ENCODE measurements at places on chromosomes 11 and 22.
A peak's percentile ranks its signal among the peaks of the same experiment; 100 is the strongest.

DNA sequence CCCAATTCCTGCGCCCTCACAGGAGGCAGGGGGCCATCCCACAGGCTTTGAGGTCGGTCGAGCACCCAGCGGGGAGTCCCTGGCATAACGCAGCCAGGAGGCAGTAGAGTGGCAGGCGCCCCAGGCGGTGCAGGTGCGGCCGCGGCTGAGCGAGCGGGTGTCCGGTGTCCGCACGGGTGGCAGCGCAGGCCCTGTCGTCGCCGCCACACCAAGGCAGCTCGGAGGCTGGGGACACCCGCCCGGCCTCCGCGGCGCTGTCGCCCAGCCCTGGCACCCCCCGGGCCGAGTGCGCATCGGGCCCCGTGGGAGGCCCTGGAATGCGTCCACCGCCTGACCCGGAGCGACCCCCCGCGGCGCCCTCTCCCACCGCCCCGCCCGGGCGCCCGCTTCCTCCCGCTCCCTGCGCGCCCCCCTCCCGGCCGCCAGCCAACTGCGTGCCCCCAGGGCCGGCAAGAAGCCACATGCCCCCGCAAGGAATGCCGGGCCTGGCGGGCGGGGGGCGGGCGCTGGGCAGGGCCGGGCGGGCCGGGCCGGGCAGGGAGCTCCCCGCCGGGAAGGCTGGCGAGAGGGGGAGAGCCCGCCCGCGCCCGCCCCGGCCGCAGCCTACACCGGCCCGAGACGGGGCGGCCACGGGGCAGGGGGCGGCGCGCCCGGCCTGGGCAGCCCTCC lies 33.9 kb downstream of the PRDM11 start:
- DNase-seq = peak; percentile 52

- DNase-seq = no peak
Measured at GRCh38 chr11:32396991-32397390, 38.3 kb downstream of the WT1 start.

GRCh38 chr11:60905047-60905446 lies 1.3 kb downstream of the PRPF19 start:
- no peak for DNase-seq

- DNase-seq = no peak
Measured at GRCh38 chr11:14119357-14119756, 156.8 kb downstream of the SPON1 start.

DNA sequence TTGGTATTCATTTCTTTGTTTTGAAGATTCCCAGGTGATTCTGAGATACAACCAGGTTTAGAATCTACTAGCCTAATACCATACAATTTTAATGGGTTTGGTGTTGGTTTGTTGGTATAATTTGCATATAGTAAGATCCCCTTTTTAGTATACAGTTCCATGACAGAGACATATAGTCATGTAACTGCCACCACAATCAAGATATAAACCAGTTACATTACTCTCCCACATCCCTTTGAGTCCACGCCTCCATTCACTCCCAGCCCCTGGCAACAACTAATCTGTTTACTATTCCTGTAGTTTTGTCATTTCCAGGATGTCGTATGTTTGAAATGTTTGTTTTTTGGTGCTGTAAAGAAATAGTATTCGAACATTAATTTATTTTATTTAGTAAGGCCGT lies 4.3 kb downstream of the ASRGL1 start:
- no peak for DNase-seq

DNA sequence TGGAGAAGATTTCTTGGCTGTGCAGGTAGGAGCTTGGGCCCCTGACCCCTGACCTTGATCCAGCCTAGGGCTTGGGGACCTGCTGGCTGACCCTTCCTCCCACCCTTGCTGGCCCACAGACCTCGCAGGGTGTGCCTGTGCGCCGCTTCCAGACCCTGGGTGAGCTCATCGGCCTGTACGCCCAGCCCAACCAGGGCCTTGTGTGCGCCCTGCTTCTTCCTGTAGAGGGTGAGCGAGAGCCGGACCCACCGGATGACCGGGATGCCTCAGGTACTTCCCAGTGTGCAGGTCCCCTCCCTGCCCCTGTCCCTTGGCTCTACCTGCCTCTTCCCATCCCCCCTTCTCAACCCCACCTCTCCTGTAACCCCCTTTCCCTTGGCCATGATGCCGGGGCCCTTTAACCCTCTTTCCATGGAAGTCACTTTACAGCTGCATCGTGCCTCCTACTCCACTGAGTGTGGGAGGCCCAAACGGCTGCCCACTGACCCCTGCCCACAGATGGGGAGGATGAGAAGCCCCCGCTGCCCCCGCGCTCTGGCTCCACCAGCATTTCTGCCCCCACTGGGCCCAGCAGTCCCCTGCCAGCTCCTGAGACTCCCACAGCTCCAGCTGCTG lies 3.8 kb downstream of the INPPL1 start:
- DNase-seq = no peak

- no peak for DNase-seq
Measured at GRCh38 chr22:48742191-48742555, 1085.5 kb downstream of the BRD1 start.

DNA sequence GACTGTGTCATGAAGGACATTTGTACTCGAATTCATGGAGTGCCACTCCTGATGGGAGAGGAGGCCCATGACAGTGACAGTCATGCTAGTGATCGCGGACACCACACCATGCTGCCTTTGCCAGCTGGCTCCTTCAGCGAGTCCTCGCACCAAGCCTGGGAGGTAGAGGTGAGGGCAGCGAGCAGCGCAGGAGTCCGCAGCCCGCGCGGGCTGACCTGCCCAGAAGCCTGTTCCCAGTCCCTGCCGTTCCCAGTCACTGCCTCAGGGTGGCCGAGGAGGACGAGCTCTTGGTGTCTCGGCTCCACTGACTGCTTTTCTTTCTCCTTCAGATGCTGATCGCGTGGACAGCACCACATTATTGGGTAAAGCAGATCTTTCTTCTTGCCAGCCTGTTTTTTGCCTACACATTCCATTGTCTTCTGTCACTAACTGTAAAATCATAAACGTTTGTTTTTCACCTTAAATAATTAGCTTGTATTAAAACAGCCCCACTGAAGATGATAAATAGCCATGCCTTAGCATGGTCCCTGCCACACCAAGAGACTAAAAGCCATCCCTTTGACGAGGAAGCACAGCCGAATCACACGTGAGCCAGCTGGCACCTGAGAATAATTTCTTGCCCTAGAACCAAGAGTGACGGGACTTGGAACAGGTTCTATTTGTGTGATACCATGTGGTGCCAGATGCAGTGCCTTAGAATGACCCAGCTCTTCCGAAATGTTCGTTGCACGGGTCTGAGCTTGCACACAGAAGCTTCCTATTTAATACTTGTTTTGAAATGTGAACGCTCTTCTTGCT lies 25.5 kb downstream of the FAM118A start:
- DNase-seq = no peak

GRCh38 chr11:111018566-111018965 lies 227.0 kb upstream of the POU2AF2 start:
- DNase-seq = no peak

GRCh38 chr22:21582801-21583740 lies 15.6 kb downstream of the UBE2L3 start:
- DNase-seq = no peak
